Stimulated activated naive CD8-positive, alpha-beta T cell treated with anti-CD3 and anti-CD28 coated beads, Interleukin-15, Interleukin-2, amounts not matched to agents 100 U/mL and 50 U/mL, for 24 hours (primary cell): ENCODE measurements at places on chromosomes 13 and 19.

- DNase-seq = no peak
Observed at GRCh38 chr13:44884076-44884729, 105.1 kb downstream of the NUFIP1 start.

DNA sequence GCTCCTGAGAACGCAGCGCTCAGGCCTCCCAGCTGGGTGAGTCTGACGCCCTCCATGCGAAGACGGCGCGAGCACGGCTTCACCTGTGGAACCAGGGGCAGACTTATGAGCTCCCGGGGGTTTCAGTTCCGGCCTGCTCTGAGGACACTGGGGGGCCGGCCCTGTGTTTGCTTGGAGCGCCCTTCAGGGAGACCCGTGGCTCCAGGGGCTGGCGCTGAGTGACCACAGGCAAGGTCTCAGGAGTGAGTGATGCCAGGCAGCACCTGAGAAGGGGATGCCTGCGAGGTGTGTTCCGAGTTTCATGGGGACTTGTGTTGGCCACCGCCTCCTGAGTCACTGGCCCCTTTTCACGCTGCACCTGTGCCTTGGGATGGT is 4.5 kb downstream of the MCF2L start:
- DNase-seq = no peak

- DNase-seq = no peak
Observed at GRCh38 chr19:10816691-10817090, 19.3 kb downstream of the TMED1 start.

DNA sequence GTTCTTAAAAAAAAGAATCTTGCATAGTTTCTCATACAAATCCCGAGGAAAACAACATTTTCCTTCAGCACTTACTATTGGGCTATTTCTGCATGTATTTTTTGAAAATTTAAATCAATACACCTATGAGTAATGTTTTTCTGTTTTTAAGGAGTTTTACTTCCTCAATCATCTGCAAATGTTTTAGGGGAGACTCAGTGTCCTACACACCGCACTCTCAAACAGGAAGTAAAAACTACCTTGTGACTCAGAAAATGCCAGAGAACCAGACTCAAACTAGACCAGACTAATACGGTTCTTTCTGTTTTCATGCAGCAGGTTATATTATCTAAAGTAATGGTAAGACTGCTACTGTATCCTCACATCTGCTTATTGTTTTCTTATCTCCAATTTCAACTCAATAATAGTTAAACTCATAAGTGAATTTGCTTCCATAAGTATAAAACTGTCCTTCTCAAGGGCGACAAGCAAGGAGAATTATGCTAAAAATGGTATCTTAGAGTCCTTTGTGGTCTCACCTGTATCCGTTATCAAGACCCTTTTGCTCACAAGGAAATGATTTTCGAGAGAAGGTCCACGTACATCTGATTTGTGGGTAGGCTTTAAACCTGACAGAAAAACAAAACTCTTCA is 52.5 kb downstream of the FLT3 start:
- DNase-seq = no peak

- DNase-seq = no peak
Observed at GRCh38 chr13:95059306-95059705, 241.9 kb downstream of the ABCC4 start.

- no peak for DNase-seq
Observed at GRCh38 chr13:114008964-114009589, 35.2 kb upstream of the C13orf46 start.

DNA sequence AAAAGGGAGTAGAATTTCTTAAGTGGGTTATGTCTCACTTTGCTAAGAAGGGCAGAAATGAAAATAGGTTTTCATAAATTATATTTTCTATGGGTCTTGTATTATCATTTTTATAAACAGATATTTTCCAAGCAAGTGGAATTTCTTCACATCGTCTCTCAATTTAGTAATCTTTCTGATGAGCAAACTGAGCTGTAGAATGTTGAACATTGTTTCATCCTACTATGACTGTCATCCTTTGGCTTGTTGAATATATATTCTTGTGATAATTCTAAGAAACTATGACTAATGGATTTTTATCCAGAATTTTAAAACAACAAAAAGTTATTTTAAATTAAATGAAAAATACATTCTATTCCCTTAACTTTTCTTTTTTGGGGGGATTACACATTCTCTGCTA is 313.8 kb downstream of the ENOX1 start:
- DNase-seq = no peak

DNA sequence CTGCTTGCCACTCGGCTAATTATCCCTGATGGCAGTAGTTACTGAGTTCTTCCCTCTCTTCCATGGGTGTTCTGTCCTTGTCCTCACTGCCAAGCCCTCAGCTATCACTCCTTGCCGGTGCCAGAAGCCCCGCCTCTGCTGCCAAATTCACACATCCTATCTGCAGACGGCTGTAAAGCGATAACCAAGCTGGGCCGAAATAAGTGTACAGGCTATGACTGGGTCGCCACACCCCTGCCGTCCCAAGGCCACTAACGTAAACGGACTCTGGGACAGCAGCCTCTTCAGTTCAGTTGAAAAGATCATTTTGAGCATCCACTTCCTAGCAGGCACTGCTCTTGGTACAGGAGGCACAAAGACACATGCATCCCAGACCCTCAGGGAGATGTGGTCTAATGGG is 13.3 kb downstream of the SLC7A1 start:
- DNase-seq = no peak

DNA sequence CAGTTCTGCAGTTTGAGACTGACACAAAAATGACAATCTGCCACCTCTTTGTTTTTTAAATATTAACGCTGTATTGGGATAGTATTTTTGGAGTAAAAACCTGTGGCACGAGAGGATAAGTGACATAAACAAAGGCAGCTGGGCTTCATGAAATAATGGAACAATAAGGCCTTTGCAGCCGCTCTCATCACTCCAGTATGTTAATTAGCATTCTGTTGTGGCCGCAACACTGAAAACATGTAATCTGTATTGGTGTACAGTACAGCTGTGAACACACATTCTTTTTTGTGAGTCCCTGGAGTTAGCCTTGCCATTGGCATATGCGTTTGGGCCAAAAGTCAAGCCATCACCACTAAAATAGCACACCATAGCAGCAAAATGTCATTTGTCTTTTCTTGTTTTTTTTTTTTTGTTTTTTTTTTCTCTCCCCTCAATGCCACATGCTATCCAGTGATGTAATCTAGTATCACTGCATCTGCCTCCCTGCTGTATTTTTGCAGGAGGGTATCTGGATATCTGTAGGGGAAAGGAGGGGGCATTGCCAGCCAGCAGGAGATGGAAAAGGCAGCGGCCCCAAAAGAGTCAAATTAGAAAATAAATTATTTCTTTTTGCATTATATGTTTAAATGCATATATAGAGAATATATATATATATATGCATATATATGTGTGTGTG is 885 bp upstream of the ZNF536 start:
- DNase-seq = no peak

GRCh38 chr19:8340341-8341096 is 2.5 kb downstream of the KANK3 start:
- no peak for DNase-seq

- DNase-seq = no peak
Observed at GRCh38 chr13:62846302-62846701, 1430.7 kb upstream of the PCDH20 start.
